Stimulated activated CD4-positive, alpha-beta T cell treated with anti-CD3 and anti-CD28 coated beads, Interleukin-2, amount 100 ng/mL, for 24 hours (primary cell): ENCODE measurements at places on chromosomes 3 and 15.

- no peak for DNase-seq
Measured at GRCh38 chr15:96252148-96252547, 78.4 kb upstream of the NR2F2 start.

- no peak for DNase-seq
Measured at GRCh38 chr3:7371693-7372572, 511.0 kb downstream of the GRM7 start.

DNA sequence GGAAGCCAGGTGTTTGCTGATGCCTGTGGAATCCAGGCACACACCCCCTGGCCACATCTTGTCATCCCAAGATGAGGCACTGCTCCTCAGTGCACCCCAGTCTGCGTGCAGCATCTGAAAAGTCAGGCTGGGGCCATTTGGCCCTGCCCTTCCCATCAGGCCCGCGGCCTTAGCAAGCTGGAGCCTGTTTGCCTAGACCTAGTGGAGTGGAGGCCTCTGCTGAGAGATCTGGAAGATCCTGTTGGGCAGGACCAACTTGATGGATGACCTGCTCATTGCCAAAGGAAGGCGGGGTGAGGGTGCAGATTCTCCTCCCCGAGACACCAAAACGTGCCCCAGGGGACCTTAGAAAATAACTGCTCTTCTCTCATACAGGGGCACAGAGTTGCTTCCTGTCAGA is 220.2 kb downstream of the SHQ1 start:
- DNase-seq: no peak

DNA sequence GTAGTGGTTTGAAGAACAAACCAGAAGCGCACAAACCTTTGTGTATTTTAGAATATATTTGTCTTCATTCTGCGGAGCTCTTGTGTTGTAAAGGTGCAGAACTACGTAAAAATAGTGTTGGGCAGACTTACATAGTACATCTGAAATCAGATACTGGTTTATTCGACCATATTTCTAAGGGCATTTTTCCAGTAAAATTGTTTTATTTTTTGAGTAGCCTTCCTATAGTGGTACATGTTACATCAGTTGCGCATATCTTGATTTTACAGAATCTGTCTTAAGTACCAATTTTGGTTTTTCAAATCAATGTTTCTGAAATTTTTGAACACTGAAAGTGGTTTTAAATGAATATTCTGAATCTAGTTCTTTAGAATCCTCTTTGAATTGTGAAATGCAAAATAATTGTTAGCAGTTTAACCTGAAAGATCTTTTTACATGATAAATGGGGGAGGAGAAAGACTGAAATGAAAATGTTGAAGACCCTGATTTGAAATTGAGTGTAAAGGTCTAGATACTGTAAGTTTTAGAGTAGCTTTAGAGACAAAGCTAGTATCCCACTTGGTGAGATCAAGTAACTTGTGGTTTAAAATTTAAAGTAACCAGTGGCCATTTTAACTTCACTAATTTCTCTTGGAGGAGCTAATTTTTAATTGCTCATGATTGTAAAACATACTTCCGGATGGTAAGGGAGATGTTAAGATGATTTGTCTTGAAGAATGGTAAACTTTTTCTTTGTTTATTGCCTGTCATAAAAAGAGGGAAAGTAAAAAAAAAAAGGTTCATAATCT is 15.5 kb upstream of the CHD2 start:
- no peak for DNase-seq

GRCh38 chr3:135837977-135838631 is 127.4 kb upstream of the PPP2R3A start:
- no peak for DNase-seq

DNA sequence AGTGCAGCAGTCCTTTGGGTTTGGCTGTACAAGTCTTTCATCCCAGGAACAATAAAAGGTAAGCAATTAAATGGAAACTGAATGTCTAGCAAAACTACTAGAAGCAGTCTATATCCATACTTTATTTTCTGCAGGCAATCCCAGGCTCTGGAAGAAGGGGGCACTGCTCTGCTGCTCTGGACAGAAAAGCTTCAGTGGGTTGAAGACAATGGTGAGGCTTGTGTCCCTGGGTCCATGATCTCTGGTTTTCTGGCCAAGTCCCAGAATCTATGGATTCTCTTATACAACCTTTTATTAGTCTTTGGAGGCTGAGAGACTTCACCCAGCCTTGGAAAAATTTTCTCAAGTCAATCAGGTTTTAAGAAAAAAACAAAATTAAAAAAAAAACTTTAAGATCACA is 35.6 kb downstream of the SCAP start:
- DNase-seq: no peak

- no peak for DNase-seq
Measured at GRCh38 chr3:152942366-152942765, 107.4 kb downstream of the P2RY1 start.

- no peak for DNase-seq
Measured at GRCh38 chr3:42610976-42611375, 10.5 kb downstream of the NKTR start.

GRCh38 chr3:151684094-151684493 is 49.6 kb upstream of the AADACL2 start:
- DNase-seq: no peak

- DNase-seq: no peak
Measured at GRCh38 chr3:184156522-184156955, 1.4 kb downstream of the DVL3 start.

DNA sequence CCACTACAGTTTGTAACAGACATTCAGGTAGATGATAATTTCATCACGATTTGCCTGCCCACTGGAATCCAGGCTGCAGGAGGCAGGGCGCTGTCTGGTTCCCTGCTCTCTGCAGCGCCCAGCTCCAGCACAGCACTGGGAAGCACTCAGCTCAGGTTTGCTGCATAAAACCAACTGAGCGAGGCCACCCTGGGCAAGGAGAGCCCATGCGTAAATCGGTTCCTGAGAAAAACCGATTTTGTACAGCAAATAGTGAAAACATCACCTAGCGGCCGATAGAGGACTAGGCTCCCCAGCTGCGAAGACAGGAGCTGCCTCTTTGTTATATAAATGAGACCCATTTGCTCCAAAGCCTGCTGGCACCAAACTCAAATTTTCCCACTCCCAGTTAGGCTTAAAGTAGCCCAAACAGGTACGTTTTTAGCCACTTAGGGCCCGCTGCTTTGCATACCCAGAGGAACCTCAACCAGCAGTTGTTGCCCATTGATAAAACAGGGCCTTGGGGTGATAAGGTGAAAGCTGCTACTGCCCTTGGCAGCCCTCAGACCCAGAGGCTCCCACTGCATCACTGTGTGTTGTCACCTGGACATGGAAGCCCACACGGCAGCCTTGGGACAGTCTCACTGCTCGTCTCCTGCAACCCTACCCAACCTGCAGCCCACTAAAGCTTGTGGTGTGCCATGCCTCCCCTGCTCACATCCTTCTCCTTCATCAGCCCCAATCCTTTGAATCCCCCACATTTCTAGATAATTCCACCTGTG is 47.5 kb downstream of the ALDH1L1 start:
- DNase-seq: peak; percentile 11

DNA sequence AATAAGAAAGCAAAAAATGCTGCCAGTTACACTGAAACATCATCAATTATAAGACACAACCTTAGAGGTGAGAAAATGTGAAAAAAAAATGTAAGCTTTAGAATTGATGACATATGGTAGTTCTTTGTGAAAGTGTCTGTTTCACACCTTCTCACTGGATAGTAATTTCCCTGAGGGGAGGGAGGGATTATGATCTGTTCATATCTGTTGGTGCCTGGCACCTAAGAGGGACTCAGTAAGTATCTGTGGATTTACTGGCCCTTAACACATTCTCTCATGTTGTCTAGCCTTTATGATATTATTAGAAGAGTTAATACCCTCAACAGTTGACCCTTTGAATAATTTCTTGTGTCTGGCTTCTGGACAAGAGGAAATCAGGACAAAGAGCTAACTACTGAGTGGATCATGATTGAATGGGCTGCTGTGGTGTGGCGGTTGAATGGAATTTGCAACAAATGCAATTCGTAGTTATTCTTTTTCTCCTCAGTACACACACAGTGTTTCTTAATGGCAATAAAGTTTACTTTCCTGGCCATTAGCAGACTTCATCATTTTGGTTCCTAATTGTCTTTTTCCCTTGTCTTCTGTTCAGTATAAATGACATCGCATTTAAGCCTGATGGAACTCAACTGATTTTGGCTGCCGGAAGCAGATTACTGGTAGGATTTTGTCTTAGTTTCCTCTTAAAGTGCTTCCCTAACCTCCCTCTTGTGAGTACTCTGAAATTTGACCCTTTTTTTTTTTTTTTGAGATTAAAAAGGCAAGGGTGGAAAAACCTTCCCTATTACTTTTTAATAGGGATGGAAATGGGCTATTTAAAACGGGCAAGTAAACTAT is 9.5 kb downstream of the IFT122 start:
- no peak for DNase-seq

GRCh38 chr15:81373176-81373575 is 837 bp downstream of the TMC3 start:
- no peak for DNase-seq
